Kidney glomerular epithelial cell (primary cell): ENCODE measurements at places on chromosomes 11 and 22.
A peak's percentile ranks its signal among the peaks of the same experiment; 100 is the strongest.

DNA sequence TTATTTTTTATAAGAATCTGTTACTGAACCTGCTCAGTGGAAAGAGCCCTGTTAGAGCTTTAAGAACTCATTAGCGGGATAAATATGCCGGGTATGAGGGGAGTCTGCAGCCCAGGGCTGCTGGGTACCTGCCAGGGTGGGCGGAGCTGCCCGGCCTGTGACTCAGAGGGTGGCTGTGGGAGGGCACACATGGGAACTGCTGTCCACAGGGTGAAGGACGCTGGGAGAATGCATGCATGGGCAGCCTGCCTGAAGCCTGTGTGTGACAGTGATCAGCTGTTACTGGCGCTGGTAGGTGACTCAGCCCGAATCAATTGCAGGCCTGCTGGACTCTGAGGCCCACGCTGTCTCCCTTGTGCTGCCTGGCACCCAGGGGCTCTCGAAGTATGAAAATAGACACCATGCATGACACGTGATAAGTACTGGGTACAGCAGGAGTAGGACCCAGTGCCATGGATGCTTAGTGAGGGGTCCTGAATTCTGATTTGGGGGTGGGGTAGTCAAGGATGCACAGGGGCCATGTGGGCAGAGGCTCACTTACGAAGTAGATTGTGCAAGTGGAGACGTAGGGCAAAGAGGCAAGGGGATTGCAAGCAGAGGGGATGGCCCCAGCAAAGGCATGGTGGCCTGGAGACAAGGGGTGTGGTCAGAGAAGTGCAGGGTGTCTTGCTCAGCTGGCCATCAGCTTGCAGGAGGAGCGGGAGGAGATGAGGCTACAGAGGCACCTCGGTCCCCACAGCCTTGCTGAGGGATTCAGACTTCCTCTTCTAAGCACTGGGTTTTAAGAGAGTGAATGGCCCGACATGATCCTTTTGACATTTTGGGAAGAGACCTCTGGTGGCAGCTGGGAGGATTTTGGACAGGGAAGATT is 36.5 kb downstream of the GRIK4 start:
- DNase-seq: peak; percentile 96

DNA sequence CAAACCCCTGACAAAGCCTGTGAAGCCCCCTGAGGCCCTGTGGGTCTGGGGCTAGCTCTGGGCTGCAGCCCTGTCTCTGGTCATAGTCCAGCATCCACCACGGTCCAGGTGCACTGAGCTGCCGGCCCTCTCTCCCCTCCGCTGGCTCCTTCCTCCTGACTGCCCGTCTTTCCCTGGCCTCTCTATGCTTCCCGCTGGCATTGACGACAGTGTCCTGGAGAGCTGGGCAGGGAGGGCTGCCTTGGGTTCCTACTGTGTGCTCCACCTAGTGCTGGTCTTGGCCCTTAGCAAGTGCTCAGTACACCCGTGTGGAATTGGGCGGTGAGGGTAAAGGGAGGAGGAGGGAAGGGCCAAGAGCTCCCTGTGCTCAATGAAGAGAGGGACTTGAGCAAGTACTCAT is 868 bp upstream of the MYEOV start:
- no peak for DNase-seq

DNA sequence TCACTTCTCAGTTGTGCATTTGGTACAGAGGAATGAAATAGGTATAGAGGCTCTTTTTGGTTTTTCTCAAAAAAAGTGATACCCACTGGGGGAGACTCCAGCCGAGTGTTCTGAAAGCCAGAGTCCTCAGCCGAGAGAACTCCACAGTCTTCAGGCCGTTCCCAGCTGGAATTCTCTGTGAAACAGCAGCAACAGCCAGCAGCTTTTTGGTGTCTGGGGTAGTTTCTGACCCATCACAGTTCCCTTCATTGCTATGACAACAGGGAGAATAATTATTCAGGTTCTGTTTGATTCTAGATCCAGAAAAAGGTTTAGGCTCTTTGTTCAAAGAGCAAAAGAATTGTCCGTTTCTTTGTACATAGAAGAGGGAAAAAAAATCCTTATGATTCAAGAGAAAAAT is 84.6 kb downstream of the C22orf31 start:
- no peak for DNase-seq

GRCh38 chr22:24803064-24803542 is 2.9 kb upstream of the SGSM1 start:
- DNase-seq: no peak

- DNase-seq: no peak
These were observed 134.9 kb downstream of the RBFOX2 start for GRCh38 chr22:35893698-35894097.

- DNase-seq: no peak
These were observed 55.4 kb downstream of the ZNF280B start for GRCh38 chr22:22452996-22453686.

- no peak for DNase-seq
These were observed 31.7 kb upstream of the TMPRSS4 start for GRCh38 chr11:118045191-118045590.

DNA sequence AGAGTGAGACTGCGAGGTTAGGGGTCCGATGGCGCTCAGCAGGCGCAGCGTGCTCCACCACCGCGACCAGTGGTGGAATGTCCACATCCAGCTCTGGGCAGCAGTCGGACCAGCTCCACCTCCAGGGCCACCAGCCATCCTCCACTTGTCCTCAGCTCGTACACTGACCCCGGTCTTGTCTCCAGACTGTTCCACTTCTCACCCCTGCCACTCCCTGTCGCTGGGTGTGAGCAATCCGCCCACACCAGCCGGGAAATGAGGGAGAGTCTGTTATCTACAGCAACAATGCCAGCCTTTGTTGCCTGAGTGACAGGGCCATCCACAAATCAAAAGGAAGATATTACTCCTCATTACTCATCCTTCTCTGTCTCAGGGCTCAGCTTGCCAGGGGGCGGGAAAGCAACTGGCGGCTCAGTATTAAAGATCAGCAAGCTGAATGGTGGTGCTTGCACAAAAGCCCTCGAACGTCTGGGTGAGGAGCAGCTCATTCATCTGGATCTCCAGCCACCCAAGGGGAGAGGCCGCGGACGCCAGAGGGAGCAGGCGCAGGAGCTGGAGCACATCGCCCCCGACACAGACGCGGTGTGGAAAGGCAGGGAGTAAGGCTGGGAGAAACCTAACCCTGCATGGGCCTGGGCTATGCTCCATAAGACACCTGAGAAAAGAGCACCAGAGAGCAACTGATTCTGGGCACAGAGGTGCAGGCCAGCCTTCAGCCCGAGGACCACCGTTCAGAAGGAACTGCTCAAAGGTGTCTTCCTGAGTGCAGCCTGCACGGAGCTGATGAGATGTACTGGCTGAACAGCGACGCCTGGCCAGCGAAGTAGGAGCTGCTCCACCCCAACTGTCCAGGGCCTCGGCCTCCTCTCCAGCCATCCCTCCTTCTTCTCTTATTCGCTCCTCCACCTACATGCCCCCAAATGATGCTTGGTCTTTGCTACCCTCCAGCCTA is 21.9 kb downstream of the IGSF9B start:
- peak; percentile 80 for DNase-seq
